ENCODE measurements at places on chromosomes 13 and 19.

- no peak for DNase-seq
Measured at GRCh38 chr19:369876-370275, 25.3 kb upstream of the MIER2 start.

DNA sequence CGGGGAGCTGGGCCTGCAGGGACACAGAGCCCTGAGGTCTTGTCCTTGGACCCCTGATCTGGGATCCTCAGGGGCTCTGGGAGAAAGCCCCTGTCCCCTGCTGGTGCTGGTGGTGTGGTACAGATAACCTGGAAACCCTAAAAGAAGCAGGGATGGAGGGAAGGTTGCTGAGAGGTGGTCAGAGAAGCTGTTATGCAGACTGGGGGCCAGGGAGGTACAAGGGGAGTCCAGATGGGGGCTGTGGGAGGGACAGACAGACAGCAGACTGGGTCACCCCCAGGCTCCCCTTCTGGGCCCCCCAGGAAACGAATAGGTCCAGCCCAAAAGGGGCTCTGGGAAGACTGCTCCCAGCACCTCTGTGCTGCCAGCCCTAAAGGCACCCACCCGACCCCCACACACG lies 34.7 kb upstream of the PEPD start:
- no peak for DNase-seq

DNA sequence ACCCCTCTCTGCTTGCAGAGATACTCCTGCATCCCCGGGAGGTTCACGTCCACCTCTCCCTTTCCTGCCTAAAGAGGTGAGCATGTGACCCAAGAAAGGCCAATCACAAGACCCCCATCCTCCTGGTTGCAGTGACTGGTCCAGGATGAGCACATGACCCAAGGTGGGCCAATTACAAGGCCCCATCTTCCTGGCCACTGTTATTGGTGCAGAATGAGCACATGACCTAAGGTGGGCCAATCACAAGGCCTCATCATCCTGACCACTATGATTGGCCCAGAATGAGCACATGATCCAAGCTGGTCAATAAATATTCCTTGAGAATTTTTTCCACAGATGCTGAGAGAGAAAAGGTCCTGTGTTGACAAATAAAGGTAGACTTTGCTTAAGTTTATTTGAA lies 350.7 kb downstream of the EFNB2 start:
- DNase-seq: no peak

DNA sequence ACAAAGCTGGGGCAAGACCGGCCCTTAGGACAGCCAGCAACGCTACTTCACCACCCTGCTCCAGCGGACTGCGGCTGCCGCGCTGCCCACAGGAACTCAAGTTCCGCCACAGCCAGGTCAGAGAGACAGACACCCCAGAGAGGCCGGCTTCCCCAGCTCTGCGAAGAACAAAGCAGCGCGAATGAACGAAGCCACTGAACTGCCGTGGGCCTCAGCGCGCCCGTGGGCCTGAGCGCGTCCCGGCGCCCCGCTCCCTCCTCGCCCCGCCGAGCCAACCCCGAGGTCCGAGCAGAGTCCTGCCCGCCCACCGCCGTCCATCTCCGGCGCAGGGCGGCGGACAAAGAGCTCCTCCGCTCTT lies 158.4 kb downstream of the RNF17 start:
- DNase-seq: no peak

- no peak for DNase-seq
Measured at GRCh38 chr13:27825072-27825471, 32.8 kb downstream of the GSX1 start.

DNA sequence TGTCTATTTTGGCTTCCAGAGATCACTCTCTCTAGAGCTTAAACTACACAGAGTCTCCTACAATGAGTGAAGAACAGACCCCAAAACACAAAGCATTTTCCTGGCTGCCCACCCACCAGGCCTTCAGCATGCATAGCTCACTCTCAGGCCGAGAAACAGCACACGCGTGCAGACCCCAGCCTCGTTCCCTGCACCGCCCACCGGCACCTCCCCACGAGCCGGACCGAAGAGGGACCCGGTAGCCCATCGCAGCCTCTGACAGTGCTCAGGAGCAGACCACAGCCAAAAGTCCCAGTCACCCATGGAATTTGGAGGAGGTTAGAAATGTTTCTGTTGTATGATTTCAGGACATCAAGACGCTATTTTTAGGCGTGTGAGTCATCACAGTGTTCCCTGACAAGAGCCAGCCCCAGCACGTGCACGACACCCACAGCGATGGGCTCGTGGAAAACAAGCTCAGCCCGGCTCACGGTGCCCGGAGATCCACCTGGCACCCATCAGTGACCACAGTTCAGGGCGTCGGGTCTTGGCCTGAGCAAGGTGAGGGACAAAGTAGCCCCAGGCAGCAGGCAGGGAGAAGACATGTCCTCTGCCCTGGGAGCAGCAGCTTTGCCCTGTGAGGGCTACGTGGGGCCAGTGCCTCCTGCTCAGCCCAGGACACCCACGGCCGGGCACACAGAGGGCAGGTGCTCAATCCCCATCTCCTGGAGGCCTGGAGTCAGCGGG lies 50.1 kb upstream of the SPACA7 start:
- no peak for DNase-seq

GRCh38 chr19:7962644-7963268 lies 19.3 kb upstream of the TIMM44 start:
- DNase-seq: no peak

Measured in NCI-H524 treated with DMSO at 0.1 percent for 48 hours (cell line).